ENCODE measurements at places on chromosomes 5 and 9. TPM values are rescaled to one million over a fixed set of nuclear protein-coding genes. Genes with fewer than 3 reads are reported as not detected.
A peak's percentile ranks its signal among the peaks of the same experiment; 100 is the strongest.

- peaks cover 4% of the 10 kb centered on the region for H3K36me3 ChIP-seq
- H3K27ac ChIP-seq = no peak overlapping the region
- peaks cover 4% of the 10 kb centered on the region for H3K4me1 ChIP-seq
- H3K27me3 ChIP-seq = peaks cover 13% of the 10 kb centered on the region
Measured at GRCh38 chr9:2630158-2630557, 8.6 kb downstream of the VLDLR start.

SLC34A1 gene
- 1.4 TPM for total RNA-seq

FOXD4 gene
- total RNA-seq = 0.13 TPM

DNA sequence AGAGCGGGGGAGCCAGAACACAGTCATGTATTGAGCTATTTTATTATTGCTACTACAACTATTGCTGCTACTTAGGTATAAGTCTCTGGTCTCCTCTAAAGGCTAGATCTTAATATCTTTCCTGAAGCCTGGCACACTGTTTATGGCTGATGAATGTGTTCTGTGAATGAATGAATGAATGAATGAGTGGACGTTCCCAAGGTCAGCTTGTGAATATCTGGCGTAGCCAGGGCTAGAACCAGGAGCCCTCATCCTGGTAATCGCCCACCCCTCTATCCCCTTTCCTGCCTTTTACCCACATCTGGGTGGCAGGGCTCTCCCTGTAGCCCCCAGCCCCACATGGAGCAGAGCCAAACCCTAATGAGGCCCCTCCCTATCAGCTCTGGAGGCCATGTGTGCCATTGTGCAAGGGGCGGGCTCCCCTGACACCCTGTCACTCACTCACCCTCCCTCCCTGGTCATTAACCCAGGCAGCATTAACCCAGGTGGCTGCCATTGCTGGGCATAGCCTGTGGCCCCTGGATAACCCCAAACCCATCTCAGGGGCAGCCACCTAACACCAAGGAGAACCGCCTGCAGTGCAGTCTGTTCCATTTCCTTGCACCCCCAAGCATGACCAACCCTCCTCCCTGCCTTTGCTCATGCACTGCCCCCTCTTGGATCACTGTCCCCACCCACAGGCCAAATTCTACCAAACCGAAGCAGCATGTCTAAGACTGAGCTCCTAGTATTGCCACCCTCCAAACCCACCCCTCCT is 2.0 kb upstream of the AKNA start:
- H3K4me1 ChIP-seq = peaks cover 58% of the 10 kb centered on the region
- peak overlapping the region; percentile 98 for H3K27ac ChIP-seq
- H3K36me3 ChIP-seq = peaks cover 73% of the 10 kb centered on the region
- DNase-seq = no peak

FYB1 gene
- 260 TPM for total RNA-seq

GRCh38 chr5:109315245-109315644 is 94.5 kb downstream of the PJA2 start:
- no peak overlapping the region for H3K4me3 ChIP-seq
- H3K27ac ChIP-seq = no peak overlapping the region
- no peaks in the 10 kb centered on the region for H3K27me3 ChIP-seq
- no peak for DNase-seq
- H3K4me1 ChIP-seq = no peaks in the 10 kb centered on the region

DNA sequence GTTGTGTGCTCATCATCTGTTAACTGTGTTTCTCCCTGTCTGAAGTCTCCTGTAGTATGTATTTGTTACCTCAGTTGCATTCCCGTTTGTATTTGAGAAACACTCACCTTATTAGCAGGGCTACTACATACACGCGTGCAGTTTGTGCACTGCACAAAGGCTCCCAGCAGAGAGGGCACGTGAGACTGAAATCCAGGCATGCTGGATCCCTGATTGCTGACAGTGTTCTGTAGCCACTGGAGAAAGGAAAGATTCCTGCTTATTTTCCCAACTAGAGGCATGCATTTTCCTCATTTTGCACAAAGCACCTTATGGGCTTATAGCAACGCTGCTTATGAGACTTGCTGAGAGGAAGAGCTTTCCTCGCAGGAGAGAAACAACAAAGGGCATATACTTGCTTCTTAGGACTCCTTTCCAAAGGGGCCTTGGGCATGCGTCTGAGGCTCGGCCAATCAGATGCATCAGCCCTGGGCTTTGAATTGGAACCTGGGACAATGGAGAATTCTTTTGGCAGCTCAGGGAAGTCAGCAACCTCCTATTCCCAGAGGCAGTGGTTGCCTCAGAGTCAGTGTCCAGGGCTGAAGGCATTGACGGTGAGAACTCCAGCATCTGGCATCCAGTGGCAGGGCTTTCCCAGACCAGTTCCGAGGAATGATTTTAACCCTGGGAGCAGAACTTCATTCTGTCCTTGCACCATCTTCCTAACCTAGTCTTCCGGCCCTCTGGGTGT is 9.9 kb upstream of the MEGF10 start:
- no peak overlapping the region for H3K27ac ChIP-seq
- H3K4me1 ChIP-seq = no peaks in the 10 kb centered on the region
- DNase-seq = no peak
- no peaks in the 10 kb centered on the region for H3K36me3 ChIP-seq
- H3K4me3 ChIP-seq = no peak overlapping the region

WDR36 gene
- total RNA-seq = 23.2 TPM

GRCh38 chr5:53480416-53481158 is at the start of gene FST:
Gene FST, plus strand, starts transcription at chr5:53480629. Its CDS starts 163 bp downstream, at chr5:53480792.
- peaks cover 70% of the 10 kb centered on the region for H3K27me3 ChIP-seq
- no peak for DNase-seq
- H3K27ac ChIP-seq = no peak within 1 kb of the TSS
- H3K4me1 ChIP-seq = peaks cover 37% of the 10 kb centered on the region
- H3K4me3 ChIP-seq = peak within 1 kb of the TSS; percentile 79
- H3K36me3 ChIP-seq = no peaks in the 10 kb centered on the region

ADAMTS2 gene
- total RNA-seq = not detected

DNA sequence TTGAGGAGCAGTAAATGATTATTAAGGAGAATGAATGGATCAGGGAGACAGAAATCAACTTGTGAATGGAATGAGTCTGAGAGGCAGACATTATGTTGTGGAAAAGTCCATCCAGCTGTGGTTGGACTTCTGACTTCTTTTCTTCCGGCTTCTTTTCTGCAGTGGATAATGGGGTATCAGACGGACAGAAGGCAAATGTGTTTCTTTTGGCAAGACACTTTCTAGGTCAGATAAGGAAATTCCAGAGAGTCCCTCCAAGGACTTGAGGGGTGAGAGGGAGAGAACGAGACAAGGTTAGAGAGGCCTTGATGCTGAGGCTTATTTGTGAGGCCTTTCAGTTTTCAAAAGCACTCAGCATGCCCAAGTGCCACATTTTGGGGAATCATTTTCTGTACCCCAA is 17.1 kb upstream of the GRHPR start:
- H3K4me1 ChIP-seq = peaks cover 18% of the 10 kb centered on the region
- no peaks in the 10 kb centered on the region for H3K36me3 ChIP-seq

DNA sequence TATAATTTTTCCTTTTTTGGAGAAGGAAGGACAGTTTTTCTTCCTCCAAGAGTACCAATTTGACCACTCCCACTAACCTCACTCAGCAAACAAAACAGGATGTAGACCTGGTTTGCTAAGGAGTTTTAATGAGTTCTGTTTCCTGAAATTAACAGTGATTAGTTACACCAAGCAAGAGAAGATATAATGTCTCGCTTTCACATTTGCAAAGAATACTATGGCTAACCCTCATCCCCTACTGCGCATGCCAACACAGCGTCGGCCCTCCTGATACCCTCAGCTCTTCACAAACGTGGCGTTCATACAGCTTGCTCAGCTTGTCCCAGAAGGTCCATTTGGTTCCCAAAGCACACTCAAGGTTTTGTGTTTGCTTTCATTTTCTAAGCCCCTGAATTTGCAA is 41.9 kb upstream of the IPPK start:
- no peaks in the 10 kb centered on the region for H3K27me3 ChIP-seq
- H3K36me3 ChIP-seq = peaks cover 52% of the 10 kb centered on the region
- peak; percentile 37 for DNase-seq
- H3K4me3 ChIP-seq = peak overlapping the region; percentile 59
- peak overlapping the region; percentile 89 for H3K27ac ChIP-seq

STOML2 gene
- total RNA-seq = 96.0 TPM

DNA sequence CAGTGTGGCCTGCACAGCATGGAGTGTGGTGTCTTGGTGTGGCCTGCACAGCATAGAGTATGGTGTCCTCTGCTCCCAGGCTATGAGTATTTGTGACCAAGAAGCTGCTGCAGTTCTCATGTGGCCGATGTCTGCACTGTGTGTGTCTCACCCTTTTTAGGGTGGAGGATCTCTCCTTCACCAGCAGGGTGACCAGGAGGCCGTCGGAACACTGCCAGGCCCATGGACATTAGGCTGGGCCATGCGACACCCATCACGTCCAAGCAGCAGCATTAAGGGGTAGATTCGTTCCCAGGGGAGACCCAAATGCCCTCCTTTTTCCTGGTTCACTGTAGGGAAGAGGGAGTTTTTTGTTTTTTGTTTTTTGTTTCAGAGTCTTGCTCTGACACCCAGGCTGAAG is 115.3 kb upstream of the SPIN1 start:
- H3K4me3 ChIP-seq = no peak overlapping the region
- no peaks in the 10 kb centered on the region for H3K4me1 ChIP-seq
- H3K36me3 ChIP-seq = no peaks in the 10 kb centered on the region
- H3K27me3 ChIP-seq = peaks cover 7% of the 10 kb centered on the region
- no peak for DNase-seq

GLDC gene
- total RNA-seq = 4.2 TPM
